ENCODE measurements at places on chromosomes 2 and 18. TPM values are rescaled to one million over a fixed set of nuclear protein-coding genes. Genes with fewer than 3 reads are reported as not detected.

DNA sequence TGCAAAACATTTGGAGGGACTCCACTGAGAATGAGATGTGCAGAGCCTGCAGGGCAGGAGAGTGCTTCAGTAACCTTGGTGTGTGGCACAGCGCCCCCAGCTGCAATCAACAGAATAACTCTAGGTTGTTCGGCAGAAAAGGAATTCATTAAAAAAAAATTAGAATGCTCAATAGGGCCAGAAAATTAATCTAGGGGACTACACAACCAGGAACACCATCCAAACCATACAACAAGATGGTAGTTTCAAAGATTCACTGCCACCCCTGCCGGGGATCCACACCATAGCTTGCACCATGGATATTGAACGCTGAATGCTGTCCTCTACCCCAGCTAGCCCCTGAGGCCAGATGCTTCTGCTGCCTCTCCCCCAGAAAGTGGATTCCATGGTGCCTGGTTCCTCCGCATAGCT is 50.1 kb downstream of the THUMPD2 start:
- peak; percentile 23 for DNase-seq

DNA sequence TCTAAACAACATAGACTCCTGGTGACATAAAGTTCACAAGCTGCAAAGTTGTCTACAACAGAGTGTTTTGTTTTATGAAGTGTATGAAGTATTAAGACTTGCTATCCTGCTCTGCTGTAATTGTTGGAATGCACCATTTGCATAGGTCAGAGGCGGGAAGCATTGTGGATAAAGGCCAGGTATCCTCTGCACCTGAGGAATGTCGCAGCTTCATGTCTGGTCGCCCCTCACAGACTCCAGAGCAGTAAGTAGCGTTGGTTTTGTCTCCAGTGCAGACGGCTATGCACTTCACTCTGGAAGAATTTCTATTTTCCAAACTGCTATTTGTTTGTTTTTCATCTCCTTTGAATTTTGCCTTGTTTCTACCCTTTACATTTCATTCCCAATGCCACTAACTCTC is 63.1 kb downstream of the UNC80 start:
- no peak for DNase-seq

DNA sequence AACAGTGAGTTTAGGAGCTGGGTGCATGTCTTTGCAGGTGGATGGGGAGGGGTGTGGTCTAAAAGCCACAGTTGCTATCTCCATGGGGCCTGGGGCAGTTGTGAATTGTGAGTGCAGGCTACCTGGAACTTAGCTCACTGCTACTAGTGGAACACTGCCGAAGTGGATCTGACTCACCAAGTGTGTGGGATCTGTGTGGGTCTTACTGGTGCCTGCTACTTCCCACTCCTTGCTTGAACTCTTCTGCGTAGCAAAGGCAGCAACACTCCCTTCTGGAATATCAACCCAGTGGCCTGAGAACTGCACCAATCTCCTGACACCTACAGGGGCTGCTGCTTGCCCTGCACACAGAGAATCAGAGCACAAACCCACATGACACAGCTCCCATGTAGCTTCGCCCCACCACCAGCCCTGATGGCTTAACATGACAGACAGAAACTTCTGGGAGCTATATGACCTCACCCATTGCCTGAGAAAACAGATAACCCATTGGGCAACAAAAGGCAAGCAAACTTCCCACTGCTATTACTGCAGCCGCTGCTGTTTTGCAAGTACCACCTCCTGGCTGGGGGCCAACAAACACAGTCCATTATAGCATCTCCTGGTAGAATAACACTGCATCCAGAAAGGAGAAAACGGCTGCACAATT is 455.1 kb upstream of the DDX18 start:
- no peak for DNase-seq

Gene SH3YL1
- 36.9 TPM for total RNA-seq
